ENCODE measurements at places on chromosomes 6 and 20.

GRCh38 chr6:149077208-149077607, 240.3 kb upstream of the TAB2 start:
- H3K4me3 ChIP-seq, result no peak overlapping the region
- no peaks in the 10 kb centered on the region for H3K27me3 ChIP-seq
- no peaks in the 10 kb centered on the region for H3K36me3 ChIP-seq
- DNase-seq, result no peak
- no peaks in the 10 kb centered on the region for H3K4me1 ChIP-seq
- no peak overlapping the region for H3K27ac ChIP-seq

GRCh38 chr6:66930559-66931290, 1223.7 kb upstream of the EYS start:
- H3K4me1 ChIP-seq, result no peaks in the 10 kb centered on the region
- H3K36me3 ChIP-seq, result no peaks in the 10 kb centered on the region
- no peak overlapping the region for H3K27ac ChIP-seq
- H3K4me3 ChIP-seq, result no peak overlapping the region
- no peaks in the 10 kb centered on the region for H3K27me3 ChIP-seq

DNA sequence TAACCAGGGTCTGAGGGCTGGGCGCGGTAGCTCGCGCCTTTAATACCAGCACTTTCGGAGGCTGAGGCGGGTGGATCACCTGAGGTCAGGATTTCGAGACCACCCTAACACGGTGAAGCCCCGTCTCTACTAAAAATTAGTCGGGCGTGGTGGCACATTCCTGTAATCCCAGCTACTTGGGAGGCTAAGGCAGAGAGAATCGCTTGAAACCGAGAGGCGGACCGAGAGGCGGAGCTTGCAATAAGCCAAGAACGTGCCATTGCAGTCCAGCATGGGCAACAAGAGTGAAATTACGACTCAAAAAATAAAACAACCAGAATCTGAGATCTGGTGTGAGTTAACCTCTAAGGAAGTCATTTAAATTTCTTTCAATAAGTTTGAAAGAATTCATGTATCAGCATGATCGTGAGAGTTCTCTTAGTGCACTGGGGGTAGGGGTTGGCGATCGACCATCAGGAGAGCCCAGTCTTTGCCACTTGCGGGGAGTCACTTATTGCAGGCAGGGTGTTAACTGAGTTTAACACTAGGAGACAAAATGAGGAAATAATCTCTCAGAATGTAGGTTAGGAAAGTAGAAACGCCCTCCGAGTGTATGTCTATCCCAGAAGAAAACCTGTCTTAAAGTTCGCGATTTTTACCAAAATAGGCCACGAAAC, 206.5 kb upstream of the ZNF184 start:
- peaks cover 67% of the 10 kb centered on the region for H3K27me3 ChIP-seq
- no peaks in the 10 kb centered on the region for H3K36me3 ChIP-seq
- H3K4me3 ChIP-seq, result no peak overlapping the region
- peaks cover 17% of the 10 kb centered on the region for H3K4me1 ChIP-seq
- DNase-seq, result peak; percentile 17

- no peak for DNase-seq
- no peak overlapping the region for H3K27ac ChIP-seq
- no peaks in the 10 kb centered on the region for H3K27me3 ChIP-seq
- no peak overlapping the region for H3K4me3 ChIP-seq
- H3K4me1 ChIP-seq, result no peaks in the 10 kb centered on the region
- H3K36me3 ChIP-seq, result no peaks in the 10 kb centered on the region
Observed at GRCh38 chr6:90809035-90809434, 222.2 kb upstream of the MAP3K7 start.

GRCh38 chr20:2102585-2103460, 1.2 kb downstream of the STK35 start:
- peak; percentile 90 for DNase-seq
- H3K27ac ChIP-seq, result peak overlapping the region; percentile 98
- H3K27me3 ChIP-seq, result no peaks in the 10 kb centered on the region
- peak overlapping the region; percentile 84 for H3K4me3 ChIP-seq

DNA sequence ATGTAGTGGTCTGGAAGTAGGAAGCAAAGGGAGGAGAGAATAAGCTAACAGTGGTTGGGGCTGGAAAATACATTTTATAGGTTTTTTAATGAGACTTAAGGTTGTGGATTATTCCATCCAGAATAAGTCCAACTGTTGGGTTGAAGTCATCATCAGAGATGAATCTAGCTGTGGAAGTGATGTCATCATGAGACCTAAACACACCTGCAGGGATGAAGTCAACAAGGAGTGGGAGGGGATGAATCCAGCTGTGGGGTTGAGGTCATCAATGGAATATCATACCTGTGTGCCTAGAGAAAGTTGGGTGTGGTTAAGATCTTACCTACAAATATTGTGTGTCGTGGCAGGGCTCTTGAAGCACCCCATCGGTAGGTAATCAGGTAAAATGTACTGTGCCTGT, 730.7 kb downstream of the RFPL4B start:
- H3K27me3 ChIP-seq, result no peaks in the 10 kb centered on the region
- H3K4me3 ChIP-seq, result no peak overlapping the region
- no peak overlapping the region for H3K27ac ChIP-seq
- no peaks in the 10 kb centered on the region for H3K4me1 ChIP-seq
- H3K36me3 ChIP-seq, result no peaks in the 10 kb centered on the region

DNA sequence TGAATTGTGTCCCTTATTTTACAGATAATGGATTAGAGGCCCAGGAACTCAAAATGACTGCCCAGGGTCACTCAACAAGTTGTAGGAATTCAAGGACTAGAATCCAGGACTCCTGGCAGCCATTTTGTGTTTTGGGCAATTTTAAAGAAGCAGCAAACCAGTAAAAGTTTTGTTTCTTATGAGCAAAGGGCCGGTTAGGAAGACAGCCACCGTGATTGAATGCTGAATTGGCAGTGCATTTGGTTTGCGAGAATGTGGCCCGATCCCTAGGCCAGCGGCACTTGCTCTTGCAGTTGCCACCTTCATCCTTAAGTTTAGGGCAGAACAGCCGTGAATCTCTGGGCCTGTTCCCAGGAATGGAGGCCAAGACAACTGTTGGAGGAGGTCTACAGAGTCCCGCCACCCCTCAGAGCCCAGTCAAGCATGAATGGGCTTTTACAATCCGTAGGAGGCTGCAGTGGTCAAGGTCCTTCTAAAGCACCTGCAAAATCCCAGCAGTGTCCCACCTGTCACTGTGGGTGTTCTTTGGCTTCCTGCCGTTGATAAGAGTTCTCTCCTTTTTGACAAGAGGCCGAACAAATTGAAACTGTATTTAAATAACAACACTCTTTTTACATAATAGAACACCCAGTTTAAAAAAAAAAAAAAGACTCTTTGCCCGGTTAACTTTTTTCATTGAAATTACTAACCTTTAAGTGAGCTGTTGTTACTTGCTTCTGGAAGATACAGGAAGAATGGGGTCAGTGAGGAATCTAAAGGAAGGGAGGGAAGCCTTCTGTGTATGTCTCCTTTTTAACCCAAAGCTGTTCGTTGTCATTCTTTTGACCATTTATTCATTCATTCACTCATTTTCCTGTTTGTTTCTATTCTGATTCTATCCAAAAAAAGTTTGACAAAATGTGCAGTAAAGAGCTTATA, 68.7 kb downstream of the PHACTR2 start:
- H3K4me3 ChIP-seq, result no peak overlapping the region
- no peak overlapping the region for H3K27ac ChIP-seq
- no peaks in the 10 kb centered on the region for H3K27me3 ChIP-seq
- no peaks in the 10 kb centered on the region for H3K36me3 ChIP-seq
- peaks cover 16% of the 10 kb centered on the region for H3K4me1 ChIP-seq

DNA sequence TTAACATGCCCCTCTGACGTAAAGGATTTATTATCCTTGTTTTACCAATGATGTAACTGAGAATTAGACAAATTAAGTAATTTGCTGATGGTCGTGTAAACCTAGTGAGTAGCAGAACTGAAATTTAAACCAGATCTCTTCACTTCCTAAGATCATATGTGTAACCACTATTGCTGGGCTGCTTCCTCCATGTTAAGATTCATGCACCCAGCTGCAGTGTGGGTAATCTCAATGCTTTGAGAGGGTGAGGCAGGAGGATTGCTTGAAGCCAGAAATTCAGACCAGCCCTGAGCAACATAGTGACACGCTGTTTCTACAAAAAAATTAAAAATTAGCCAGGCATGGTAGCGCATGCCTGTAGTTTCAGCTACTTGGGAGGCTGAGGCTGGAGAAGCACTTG, 97.9 kb downstream of the L3MBTL3 start:
- H3K4me1 ChIP-seq, result no peaks in the 10 kb centered on the region
- no peak overlapping the region for H3K27ac ChIP-seq
- no peaks in the 10 kb centered on the region for H3K36me3 ChIP-seq

GRCh38 chr20:49594143-49594930, 26.4 kb upstream of the PTGIS start:
- H3K4me3 ChIP-seq, result no peak overlapping the region
- no peaks in the 10 kb centered on the region for H3K36me3 ChIP-seq
- H3K27ac ChIP-seq, result peak overlapping the region; percentile 56

GRCh38 chr6:11101417-11101816, 7.8 kb downstream of the SMIM13 start:
- no peaks in the 10 kb centered on the region for H3K36me3 ChIP-seq
- no peak overlapping the region for H3K4me3 ChIP-seq
- DNase-seq, result no peak
- H3K27ac ChIP-seq, result no peak overlapping the region

DNA sequence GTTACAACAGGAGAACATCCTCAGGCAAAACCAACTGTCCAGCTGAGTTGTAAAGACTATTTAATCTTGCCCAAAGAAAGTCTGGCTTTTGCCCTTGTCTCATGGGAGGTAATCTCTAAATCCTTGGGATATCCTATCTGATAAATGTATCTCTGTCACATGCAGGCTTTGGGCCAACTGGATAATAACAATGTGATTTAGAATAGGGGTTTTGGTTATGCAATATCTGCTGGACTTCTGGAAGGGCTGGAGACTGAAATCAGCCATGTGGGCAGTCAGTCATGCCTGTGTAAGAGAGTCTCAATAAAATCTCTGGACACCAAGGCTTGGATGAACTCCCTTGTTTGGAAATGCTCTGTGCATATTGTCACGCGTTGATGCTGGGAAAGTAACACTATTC, 56.3 kb upstream of the PRL start:
- H3K27me3 ChIP-seq, result no peaks in the 10 kb centered on the region
- no peak overlapping the region for H3K4me3 ChIP-seq
- no peak for DNase-seq
- H3K4me1 ChIP-seq, result no peaks in the 10 kb centered on the region
- H3K27ac ChIP-seq, result no peak overlapping the region

DNA sequence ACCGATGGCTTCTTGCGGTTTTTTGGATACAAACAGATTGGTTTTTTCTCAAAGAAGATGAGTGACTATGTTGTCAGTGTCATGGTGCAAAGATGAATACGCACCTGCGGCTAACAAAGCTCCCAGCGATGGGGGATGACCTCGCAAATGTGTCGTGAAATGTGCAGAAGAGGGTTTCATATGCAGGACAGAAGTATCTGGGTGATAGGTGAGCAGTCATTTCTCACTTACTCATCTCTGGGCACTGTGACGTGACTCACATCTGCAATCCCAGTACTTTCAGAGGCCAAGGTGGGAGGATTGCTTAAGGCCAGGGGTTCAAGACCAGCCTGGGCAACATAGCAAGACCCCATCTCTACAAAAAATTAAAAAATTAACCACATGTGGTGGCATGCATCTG, 216.3 kb downstream of the ERMARD start:
- no peaks in the 10 kb centered on the region for H3K27me3 ChIP-seq
- H3K4me3 ChIP-seq, result no peak overlapping the region
- no peaks in the 10 kb centered on the region for H3K36me3 ChIP-seq
- no peaks in the 10 kb centered on the region for H3K4me1 ChIP-seq
- no peak overlapping the region for H3K27ac ChIP-seq

DNA sequence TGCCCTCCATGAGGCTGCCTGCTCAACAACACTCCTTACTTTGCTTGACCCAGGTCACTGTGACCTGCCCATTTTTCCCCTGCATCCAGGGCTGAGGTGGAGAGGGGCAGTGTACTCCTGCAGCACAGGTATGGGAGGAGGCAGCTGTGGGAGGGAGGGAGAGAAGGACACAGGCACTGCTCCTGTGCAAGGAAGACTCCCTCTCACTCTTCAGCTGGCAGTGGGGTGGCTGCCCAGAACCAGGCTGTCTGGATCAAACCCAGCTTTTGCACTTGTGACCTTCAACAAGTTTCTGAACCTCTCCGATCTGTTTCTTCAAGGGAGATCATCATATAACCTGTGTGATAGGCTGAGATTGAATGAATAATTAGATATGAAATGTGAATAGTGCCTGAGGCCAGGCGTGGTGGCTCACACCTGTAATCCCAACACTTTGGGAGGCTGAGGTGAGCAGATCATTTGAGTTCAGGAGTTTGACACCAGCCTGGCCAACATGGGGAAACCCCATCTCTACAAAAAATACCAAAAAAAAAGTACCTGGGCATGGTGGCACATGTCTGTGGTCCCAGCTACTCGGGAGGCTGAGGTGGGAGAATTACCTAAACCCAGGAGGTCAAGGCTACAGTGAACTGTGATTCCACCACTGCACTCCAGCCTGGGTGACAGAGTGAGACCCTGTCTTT, 14.1 kb downstream of the TGIF2 start:
- no peak overlapping the region for H3K4me3 ChIP-seq
- H3K36me3 ChIP-seq, result peaks cover 77% of the 10 kb centered on the region
- no peak overlapping the region for H3K27ac ChIP-seq
- DNase-seq, result no peak

DNA sequence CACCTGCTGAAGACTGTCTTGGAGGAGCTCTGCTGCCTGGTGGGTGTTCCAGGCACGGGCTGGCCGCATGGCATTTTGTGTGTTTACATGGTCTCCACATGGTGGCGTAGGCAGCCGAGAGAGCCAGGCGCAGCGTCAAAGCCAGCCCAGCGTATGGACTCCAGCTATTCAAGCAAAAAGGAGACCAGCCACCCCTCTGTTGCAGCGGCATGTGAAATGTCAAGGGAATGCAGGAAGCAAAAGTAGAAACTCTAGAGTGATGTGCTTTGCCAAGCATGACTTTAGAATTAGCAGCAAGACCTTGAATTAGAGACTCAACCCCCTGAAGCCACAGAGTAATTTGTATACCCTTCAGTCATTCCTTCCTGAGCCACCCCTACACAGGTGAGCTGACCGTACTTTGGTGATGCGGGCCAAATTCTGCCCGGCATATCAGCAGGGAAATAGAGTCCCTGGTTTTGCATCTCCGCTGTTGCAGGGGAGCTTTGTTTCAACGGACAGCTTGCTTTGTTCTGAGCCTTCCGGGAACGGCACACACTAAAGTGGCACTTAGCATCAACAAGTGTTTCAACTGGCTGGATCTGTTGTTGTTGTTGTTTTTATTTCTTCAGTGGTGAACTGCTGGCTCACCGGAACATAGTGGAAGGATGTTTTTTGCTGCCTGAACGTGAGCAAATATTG, 48.5 kb downstream of the FNDC1 start:
- no peaks in the 10 kb centered on the region for H3K4me1 ChIP-seq
- H3K27ac ChIP-seq, result no peak overlapping the region
- H3K27me3 ChIP-seq, result peaks cover 2% of the 10 kb centered on the region
- peak; percentile 30 for DNase-seq
- H3K4me3 ChIP-seq, result no peak overlapping the region
- no peaks in the 10 kb centered on the region for H3K36me3 ChIP-seq
